ENCODE measurements at places on chromosomes 1 and 21. TPM values are rescaled to one million over a fixed set of nuclear protein-coding genes. Genes with fewer than 3 reads are reported as not detected.

- DNase-seq, result no peak
Observed at GRCh38 chr1:112778137-112778536, 63.0 kb upstream of the PPM1J start.

GRCh38 chr1:29828526-29829447 is 592.5 kb downstream of the PTPRU start:
- no peak for DNase-seq

DNA sequence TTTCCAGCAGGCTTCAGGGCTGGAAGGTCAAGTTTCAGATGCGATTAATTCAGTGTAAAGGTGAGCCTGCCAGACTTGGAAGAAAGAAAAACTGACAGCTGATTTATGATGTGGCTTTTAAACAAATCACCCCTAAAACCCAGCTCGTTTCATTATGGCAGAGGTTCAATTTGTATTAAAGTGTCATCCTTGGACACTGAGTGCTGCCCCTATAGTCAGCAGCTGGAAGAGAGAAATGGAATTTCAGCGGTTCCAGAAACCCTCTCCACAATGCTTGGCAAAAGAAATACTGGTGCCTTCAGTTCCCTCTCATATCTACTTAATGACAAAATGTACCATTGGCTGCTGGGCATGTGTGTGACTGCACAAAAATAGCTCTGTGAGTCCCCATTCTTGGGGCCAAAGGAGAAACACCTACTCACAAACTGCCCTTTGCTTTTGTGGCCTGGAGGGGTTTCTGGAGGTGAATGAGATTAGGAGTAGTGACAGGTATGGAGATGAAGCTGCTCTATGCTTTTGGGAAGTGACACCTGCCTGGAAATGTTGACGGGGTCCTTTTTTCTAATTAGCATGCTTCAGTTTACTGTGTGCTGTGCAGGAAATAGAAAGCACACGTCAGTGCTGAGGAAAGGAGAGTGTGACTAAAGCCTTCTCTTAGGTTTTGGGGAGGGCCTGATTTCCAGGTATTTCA is 95.1 kb upstream of the TSPAN2 start:
- DNase-seq, result no peak

DNA sequence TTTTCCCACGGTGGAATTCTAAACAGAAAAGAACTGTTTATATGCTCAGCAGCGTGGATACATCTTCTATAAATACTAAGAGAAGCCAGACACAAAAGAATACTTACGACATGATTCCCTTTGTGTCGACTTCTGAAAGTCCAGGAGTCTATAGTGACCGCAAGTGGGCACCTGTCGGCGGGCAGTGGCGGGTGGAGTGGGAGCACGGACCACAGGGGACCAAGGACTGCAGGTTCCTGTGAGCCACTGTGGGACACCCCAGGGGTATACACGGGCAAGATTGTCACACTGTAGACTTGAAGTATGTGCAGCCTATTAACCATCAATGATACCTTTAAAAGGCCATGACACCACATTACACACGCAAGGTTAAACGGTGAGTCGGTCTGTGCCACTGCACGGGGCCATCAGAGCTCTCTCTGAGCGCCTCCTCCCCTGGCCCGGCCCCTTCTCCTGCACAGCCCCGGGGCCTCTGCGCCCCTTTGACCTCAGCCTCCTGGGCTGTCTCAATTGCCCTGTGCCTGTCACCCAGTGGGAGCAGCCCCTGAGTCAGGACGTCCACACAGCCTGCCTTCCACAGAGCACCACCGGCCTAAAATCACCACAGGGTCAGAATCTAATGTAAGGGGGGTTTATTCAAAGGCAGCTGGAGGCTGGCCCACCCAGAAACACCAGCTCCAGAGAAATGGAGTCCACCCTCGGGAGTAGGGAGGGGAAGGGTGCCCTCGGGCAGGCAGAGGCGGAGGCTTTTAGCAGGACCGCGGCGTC is 90.0 kb upstream of the COL6A1 start:
- no peak for DNase-seq

- DNase-seq, result no peak
Observed at GRCh38 chr1:200317236-200317635, 92.6 kb downstream of the ZNF281 start.

DNA sequence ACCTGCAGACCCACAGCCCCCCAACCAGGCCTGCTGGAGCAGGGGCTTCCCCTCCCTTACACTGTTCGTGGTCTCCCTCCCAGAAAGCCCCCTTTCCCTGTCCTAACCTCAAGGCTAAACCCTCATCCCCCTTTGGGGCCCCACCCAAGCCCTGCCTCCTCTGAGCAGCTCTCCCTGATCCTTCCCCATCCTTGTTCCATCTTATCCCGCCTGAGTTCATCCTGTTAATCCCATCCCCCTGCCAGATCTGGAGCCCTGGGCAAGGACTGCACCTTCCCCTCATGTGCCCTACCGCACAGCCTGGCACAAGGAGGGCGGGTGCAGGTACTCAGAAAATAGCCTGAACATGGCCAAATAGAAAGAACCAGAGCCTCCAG is 6.9 kb upstream of the TNNT2 start:
- DNase-seq, result no peak

- no peak for DNase-seq
Observed at GRCh38 chr21:20802631-20803260, 195.5 kb upstream of the NCAM2 start.

- DNase-seq, result no peak
Observed at GRCh38 chr1:231274119-231274825, 33.3 kb downstream of the GNPAT start.

GRCh38 chr1:248840946-248841345 is 2.9 kb downstream of the ZNF672 start:
- no peak for DNase-seq

DNA sequence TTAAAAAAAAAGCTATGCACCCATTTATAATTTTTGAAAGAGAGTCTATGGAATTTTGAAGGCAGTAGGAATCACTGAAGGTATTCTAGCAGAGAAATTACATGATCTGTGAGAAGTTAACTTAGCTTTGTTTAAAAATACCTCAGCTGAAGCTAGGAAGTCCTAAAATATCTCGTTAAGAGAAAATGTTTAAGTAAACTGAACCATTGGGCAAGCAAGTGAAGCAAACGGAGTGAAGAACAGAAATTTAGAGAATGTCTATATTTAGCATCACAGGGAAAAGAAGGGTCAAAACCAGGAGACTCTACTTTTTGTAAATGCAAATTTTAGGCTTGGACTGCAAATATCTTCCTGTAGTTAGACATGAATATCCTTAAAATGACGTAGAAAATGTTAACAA is 230.8 kb downstream of the HMCN1 start:
- no peak for DNase-seq

DNA sequence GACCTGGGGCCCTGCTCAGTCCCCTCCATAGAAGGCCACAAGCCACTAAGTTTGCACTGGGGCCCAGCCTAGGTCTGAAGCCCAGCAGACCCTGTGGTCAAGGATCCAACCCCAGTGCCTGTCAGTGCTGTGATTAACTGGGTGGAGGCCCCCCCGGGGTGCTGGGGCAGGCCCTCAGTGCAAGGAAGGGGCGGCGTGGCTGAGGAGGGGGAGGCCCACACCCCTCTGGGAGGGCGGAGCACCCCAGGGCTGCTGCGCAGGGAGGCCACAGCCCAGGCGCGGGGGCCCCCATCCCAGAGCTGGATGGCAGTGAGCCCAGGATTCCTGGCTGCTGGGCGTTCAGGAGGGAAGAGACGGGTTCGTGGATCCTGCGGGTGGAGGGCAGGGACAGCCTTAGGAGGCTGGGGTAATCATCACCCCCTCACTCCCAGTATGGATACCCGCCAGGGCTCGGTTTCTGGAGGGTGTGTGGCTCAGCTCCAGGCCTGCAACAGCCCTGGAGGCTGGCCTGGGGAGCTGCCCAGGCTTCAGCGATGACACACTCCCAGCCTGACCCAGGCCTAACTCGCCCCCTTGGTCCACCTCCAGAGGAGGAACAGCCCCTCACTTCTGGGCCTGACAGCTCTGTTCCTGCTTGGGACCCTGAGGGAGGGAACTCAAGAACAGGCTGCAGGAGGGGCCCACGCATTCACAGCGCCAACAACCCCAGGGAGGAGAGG is 890 bp downstream of the GJC2 start:
- DNase-seq, result peak; percentile 96

DNA sequence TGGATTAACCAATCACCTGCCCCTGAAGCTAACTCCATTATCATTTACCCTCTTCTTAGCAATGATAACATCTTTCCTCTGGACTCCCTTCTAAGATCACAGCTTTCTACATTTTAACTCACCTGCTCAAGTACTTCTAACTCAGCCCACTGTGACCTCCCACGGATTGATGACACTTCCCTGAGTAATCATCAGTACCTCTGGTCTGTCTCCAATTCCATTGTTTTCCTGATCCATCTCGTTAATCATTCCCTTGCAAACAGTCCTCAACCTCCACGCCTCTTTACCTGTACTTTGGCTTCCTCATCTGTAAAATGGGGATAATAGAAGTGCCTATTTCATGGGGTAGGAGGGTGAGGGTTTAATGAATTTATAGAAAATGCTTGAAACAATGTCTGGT is 195.3 kb upstream of the APP start:
- no peak for DNase-seq

GRCh38 chr1:244917073-244917670 is 52.8 kb upstream of the HNRNPU start:
- no peak for DNase-seq

GRCh38 chr1:2611621-2612437 is 21.0 kb downstream of the MMEL1 start:
- no peak for DNase-seq

DNA sequence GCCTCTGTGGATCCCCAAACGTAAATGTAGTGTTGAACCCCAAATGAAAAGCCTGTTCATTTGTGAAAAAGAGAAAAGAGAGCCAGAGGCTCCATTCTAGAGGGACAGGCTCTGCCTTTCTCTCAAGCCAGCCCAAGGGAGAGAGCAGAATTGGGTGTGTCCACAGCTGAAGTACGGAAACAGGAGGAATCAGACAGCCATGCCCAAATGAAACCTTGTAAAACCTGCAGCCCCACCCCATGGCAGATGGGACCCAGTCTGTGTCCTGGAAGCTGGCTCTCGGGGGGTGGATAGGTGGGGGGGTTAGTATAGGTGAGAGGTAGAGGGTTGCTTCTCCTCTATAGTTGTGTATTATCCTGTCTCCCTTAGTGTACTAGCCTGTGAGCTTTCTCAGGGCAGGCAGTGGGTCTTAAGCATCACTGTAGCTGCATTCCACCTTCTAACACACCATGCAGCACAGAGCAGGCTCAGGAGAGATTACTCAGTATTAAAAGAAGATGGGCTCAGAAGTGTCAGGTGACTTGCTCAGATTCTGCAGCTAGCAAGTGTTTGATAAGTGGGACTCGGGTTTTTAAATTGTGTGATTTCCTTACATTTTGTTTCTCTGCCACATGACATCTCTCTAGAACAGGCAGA is 67.4 kb upstream of the SIPA1L2 start:
- DNase-seq, result no peak

- no peak for DNase-seq
Observed at GRCh38 chr1:10778640-10779039, 17.8 kb downstream of the CASZ1 start.

GRCh38 chr1:30462826-30463425 is 260.5 kb downstream of the MATN1 start:
- DNase-seq, result no peak

DNA sequence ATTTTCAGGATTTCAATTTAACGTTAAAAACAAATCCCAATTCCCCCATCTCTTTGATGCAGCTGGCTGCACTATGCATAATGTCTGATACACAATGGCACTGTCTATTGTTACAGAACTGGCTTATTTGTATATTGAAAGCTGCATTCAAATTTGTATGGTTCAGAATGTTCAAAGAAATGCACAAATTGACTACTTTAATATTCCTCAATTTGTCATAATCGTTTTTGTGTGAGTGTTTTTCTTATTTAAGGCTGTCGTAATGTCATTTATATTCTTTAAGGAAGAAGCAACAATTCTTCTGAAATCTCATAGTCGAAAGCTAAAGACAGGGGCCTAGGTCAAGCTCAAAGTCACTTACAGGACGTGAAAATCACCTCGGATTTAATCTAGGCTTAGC is 341.4 kb upstream of the ZRANB2 start:
- DNase-seq, result no peak

GRCh38 chr1:18651713-18652112 is 21.1 kb downstream of the PAX7 start:
- no peak for DNase-seq

GRCh38 chr1:96076589-96076988 is 645.0 kb upstream of the PTBP2 start:
- no peak for DNase-seq

DNA sequence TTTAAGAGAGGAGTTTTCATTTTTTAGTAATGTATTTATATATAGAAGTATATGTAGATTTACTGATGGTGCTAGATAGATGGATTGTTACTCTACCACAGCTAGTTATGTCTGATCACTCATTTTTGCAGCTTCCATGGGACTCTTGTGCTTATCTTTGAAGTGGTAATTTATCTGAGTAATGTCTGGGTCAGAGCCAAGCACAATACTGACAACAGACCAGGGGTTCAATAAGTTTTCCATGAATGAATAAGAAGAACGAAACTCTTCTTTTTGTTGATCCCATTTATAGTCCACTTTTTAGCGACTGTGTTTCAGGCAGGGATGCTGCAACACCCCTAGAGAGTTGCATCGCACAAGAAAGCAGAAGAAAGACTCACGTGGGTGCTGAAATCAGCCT is 935.2 kb downstream of the PLA2G4A start:
- DNase-seq, result no peak

GRCh38 chr1:184199036-184199435 is 147.5 kb downstream of the TSEN15 start:
- DNase-seq, result no peak

DNA sequence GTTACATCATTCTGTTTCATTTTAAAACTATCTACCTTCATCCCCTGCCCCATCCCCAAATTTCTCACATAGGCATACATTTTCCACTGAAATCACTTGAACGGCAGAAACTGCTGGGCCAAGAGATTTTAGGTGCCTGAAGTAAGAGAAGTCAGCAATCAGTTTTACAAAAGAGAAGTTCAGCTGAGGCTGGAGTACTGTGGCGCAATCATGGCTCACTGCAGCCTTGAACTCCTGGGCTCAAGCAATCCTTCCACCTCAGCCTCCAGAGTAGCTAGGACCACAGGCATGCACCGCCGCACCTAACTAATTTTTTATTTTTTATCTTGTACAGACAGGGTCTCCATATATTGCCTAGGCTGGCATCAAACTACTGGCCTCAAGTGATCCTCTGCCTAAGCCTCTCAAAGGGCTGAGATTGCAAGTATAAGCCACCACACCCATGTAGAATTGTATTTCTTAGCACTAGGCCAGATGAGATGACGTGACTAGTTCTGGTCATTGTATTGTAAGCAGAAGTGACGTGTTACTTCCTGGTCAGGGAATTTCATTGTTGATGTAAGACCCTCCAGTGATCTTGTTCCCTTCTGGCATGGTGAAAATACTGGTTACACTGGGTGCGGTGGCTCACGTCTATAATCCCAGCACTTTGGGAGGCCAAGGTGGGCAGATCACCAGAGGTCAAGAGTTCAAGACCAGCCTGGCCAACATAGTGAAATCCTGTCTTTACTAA is 7.1 kb downstream of the BECN2 start:
- DNase-seq, result no peak

GRCh38 chr1:107900090-107900945 is 64.7 kb downstream of the VAV3 start:
- DNase-seq, result no peak

Gene PTAFR
- total RNA-seq, result 37.3 TPM

Gene SPRR1A
- total RNA-seq, result not detected

Gene CD1E
- total RNA-seq, result 1.3 TPM

Gene FABP3
- 19.1 TPM for total RNA-seq

Gene DYRK1A
- 64.0 TPM for total RNA-seq

Gene RIPPLY3
- 2.1 TPM for total RNA-seq

Gene PCBP3
- total RNA-seq, result 8.2 TPM

Gene VSIG8
- total RNA-seq, result 0.46 TPM

Gene FAM43B
- 0.37 TPM for total RNA-seq

Gene NENF
- 27.1 TPM for total RNA-seq

Gene PTPRF
- 139 TPM for total RNA-seq

Gene DYRK3
- 13.0 TPM for total RNA-seq
